Hematopoietic multipotent progenitor cell treated with erythropoietin and hydrocortisone succinate and interleukin-3 and kit ligand, for 4 days (in vitro differentiated cells): ENCODE measurements at places on chromosomes 3 and 15.

DNA sequence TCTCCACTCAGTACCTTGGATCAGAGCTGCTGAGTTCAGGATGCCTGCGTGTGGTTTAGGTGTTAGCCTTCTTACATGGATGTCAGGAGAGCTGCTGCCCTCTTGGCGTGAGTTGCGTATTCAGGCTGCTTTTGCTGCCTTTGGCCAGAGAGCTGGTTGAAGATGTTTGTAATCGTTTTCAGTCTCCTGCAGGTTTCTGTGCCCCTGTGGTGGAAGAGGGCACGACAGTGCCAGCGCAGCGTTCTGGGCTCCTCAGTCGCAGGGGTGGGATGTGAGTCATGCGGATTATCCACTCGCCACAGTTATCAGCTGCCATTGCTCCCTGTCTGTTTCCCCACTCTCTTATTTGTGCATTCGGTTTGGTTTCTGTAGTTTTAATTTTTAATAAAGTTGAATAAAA is 7.0 kb upstream of the PODXL2 start:
- DNase-seq, result no peak

GRCh38 chr3:129005526-129006303 is 4.6 kb downstream of the EFCC1 start:
- DNase-seq, result no peak

DNA sequence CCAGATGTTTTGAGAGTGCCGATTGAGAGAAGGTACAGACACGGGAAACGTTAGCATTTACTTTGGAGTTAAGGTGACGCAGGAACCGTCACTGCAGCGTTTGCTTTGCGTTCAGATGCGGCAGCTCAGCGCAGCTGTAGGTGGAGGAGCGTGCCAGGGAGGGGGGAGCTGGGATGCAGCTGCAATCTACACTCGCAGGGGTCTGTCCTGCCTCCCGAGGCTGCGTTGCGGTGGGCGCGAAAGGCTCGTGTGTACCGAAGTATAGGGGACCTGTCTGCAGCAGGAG is 425 bp upstream of the FYTTD1 start:
- no peak for DNase-seq

- DNase-seq, result no peak
These were observed 53.5 kb downstream of the ANAPC13 start for GRCh38 chr3:134432236-134432635.

DNA sequence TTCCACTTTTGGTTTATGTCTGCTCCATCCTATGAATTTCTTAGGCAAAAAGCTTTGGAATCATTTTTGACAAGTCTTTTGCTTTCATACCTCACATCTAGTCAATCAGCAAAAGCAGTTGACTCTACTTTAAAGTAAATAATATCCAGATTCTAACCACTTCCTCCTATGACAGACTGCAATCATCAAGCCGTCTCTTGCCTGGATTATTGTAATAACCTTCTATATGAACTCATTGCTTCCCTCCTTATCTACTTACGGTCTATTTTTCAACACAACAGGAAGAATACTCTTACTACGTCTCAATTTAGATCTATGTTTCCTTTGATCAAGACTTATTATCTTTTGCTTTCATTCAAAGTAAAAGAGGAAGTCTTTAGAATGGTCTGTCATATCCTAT is 20.7 kb downstream of the CLDN1 start:
- peak; percentile 44 for DNase-seq

DNA sequence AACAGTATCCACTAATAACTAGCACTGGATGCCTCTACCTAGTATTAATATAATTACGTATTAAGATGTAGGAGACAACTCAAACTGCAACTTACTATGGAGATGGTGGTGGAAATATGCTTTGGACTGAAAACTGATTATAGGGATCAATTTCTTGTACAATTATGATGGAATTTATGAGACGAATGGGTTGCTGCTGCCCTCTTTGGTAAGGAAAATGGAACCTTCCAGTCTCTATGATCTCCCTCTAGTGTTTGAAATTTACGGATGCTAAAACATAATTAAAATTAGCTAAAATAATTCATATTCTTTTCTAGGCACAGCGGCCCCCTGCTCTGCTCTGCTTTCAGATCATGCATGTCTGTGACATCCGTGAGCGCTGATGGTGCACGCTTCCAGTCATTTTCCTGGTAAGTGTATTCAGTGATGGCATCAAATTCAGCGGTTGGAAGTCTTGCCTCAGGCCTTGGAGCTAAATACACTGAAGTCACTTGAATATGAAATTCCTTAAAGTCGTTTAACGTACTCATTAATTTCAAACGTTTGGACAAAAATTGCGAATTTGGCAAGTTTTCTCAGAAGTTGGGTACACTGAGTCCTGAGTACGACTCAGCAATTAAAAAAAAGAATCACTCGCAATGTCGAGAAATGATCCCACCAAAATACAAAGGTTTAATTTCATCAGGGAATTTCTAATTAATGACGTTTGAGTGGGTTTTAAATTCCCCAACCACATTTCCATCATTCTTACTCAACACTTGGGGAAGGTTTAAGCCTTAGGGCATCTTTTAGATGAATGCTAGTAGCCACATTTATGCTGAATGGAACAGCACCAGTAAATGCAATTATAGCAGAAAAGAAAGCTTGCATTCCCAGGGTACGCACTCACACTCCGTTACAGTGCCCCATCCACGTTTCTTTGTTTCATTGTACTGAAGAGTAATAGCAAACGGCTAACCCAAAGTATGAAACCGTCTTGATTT is 132.6 kb downstream of the NR2F2 start:
- no peak for DNase-seq

GRCh38 chr3:9349321-9350117 is 13.3 kb upstream of the THUMPD3 start:
- DNase-seq, result no peak

DNA sequence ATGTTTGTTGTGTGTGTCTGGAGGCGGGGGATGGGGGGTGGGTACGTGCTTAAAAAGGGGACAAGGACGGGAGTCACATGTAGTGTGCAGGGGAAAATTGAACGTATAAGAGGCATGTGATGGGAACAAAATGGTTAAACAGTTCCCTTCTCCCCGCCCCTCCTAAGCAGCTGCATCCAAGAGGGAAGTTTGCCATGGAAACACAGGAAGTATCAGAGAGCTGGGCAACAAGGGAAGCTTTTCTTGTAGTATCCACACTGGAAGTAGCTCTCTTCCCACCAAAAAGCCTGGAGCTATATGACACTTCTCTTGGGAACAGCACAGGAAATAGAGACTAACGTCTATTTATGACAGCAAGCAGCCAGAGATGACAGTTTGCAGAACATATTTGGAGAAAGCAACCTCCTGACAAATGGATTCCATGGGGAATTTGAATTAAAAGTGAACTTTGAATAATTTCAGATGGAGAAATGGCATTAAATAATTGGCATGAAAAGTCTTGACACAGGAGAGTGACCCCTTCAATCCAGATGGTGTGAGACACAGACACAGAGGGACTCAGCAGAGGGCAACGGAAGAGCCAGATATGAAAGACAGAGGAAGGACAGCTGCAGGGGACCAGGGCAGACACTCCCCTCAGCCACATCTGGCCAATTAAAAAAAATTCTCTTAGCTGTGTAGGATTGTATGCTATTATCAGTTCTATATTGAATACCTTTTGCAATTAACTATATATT is 294.2 kb upstream of the TBL1XR1 start:
- no peak for DNase-seq

DNA sequence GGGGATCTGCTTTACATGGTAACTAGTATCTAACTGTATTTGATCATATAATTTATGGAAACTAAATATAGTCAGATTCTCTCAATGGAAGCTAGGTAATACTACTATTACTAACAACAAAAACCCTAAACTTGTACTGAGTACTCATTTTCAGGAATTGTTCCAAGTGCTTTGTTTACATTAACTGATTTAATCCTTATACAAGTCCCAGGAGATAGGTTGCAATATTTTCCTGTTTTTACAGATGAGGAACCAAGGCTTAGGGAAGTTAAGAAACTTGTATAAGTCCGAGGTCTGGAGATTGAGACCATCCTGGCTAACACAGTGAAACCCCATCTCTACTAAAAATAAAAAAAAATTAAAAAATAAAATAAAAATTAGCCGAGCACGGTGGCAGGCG is 7.5 kb upstream of the MTHFS start:
- DNase-seq, result no peak

DNA sequence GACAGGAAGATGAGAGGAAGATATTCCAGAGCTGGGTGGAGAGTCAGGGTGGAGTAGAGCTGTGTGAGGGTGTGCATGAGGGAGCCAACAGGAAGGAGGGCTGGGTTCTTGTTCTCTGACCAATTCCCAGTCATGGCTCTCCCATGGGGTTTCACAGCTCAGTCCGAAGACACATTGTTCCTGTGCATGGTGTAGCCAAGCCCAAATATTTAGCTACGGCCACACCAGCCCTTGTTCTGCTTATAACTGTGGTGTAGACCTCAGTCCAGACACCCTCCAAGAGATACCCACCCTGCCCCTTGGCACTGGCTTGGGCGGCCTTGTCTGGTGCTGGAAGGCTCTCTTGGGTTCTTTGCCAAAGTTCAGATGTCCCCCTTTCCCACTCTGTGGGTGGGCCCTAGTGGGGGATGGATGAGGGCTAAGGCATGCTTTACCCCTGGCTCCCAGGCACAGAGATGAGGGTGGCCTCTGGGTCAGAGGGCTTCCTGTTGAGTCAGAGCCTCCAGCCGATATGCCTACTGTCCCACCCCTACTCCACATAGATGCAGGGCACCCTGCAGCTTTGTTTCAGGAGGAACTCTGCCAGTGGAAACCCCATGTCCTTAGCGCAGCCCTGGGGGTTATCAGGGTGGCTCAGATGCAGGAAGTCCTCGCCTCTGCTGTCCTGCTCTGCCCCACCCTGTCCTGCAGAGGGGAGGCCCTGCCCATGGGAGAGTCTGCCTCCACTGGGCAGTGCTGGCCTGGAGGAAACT is 271.2 kb upstream of the CTDSPL start:
- DNase-seq, result peak; percentile 94

DNA sequence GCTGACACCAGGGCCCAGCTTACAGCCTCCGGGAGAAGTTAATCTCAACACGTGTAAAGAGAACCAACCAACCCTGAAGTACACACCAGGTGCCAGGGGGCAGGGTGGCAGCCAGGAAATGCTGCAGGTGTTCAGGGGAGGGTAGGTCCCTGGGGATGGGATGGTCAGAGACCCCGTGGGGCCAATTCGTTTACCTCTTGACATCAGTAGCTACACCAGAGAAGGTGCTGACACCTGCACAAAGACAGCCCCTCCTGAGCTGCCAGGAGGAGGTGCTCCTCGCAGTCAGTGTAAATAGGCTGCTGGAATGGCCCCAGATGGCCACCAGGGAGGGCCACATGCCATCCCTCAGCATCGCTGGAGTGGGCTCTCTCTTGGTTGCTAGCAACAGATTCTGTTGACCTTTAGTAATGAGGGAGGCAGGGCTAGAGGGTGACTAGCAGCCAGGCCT is 52.8 kb downstream of the CORO2B start:
- no peak for DNase-seq

DNA sequence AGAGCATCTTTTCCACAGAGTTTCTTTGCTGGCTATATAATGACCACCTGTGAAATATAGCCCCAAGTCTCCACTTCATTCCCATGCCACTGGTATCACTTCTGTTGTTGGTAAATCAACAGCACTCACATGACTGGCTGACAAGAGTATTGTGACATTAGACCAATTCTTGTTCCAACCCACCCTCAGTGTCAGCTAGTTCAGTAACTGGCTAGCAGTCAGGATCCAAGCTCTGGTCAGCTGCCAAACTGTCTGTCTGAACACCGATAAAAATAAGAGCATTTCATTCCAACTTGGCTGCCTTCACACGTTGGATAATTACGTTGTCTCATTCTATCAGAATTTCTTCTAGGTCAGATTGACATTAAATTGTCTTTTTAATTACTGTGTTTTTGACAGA is 166.5 kb downstream of the USP13 start:
- no peak for DNase-seq

DNA sequence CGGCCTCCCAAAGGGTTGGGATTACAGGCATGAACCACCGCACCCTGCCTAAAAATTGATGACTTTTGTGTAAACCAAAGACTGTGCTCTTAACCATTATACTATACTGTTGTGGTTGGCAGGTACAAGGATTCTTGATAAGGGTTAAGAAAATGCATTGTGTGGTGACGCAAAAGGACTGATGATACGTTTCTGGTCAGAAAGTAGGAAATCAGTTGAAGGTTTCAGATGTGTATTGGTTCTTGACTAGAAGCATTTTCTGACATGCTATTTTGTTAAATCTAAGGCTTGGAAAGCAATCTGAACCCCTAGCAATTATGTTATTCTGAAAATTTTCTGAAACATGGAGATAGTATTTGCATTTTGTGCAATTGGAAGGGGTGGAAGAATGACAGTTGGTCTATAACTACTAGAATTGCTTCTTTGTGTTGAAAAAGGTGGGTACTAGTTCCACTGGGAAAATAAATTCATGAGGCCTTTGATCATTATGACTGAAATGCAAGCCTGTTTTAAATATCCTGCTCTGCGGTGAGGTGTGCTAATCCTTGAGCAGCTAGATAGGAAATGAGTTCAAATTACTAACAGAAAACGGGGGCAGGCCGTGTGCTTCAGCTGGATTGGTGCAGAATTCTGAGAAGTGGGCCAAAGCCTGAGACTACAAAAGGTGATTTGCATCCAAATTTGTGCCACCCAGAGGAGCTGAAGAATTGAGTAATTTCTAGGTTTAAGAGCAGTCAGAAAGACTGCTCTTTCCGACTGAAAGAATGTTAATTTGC is 66.0 kb upstream of the LRRFIP2 start:
- DNase-seq, result no peak

DNA sequence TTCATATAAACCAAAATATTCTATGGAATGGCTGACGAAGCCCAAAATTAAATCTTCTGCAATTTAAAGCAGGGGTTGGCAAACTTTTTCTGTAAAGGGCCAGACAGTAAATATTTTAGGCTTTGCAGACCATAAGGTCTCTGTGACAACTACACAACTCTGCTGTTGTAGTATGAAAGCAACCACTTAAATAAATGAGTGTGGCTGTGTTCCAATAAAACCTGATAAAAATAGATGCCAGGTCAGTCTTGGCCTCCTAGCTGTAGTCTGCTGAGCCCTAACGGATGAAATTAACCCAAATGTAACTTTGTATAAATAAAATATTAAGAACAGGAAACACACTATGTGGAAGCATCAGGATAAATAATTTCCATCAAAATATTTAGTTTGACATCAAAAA is 104.2 kb downstream of the FBXL22 start:
- no peak for DNase-seq

DNA sequence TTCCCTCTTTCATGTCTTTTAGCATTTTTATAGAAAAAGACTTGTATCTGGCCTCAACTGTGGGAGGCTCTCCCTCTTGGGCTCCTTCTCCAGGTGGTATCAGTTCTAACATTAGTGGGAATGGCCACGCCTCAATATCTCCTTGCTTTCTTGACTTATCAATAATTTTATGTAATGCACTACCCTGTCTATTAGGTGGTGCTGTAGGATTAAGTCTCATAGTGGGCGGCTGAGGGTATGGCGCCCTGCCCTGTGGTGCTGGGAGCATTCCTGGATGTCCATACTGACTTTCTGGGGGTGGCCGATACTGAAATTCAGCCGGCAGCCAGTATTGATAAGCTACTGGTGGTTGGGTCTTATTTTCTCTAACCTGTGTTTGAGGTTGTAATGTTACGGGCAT is 8.7 kb upstream of the RPUSD3 start:
- DNase-seq, result no peak

- DNase-seq, result no peak
These were observed 22.1 kb upstream of the RAD18 start for GRCh38 chr3:8985411-8985831.
